ENCODE measurements at places on chromosomes 3 and 15.

DNA sequence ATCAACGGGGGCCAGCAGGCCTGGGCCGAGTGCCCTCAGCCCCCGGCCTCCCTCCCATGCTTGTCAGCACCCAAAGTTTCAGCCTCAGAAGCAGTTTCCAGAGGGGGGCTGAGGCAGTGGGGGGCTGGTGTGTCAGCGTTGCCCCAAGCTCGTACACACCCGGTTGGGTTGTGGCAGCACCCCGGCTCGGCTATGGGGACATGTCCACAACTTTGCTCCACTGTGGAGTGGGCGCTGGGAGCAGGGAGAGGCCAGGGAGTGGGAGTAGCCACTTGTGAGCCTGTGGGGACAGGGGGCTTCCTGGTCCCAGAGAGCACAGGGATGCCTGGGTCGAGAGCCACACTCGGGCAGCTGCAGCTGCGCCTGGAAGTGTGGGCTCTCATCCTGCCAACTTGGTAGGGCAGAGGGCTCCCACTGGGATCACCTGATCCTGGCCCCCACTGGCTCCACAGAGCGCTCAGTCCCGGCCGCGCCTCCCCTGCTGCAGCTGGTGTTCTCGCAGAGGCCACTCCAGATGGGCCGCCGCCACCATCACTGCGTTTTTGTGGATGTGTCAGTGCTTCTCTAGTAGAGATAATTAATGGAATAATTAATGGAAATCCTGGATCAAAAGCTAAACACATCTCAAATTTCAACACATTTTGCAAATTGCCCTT, 75.1 kb downstream of the NR1D2 start:
- DNase-seq = no peak

- no peak for DNase-seq
Measured at GRCh38 chr15:27796405-27797320, 302.5 kb downstream of the OCA2 start.

- no peak for DNase-seq
Measured at GRCh38 chr15:41493902-41494189, 172 bp downstream of the ITPKA start.

GRCh38 chr3:12750658-12751071, 8.4 kb downstream of the TMEM40 start:
- DNase-seq = no peak

- no peak for DNase-seq
Measured at GRCh38 chr3:136075811-136076210, 110.3 kb downstream of the PPP2R3A start.

DNA sequence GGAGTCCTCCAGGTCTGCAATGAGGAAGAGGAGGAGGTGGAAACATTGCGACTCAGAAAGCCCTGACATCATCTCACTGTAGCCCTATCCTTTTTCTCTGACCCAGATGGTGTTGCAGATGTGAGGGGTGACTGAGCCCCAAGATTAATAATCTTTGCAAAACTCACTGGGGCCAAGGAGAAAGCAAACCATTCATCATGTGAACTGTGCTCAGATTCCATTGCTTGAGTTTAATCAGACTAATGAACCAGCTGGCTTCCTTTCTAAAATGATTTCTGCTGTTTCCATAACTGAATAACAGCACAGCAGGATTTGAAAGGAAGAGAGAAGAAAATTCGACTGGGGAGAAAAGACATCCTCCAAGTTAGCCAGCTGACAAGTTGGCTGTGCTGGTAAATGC, 13.4 kb upstream of the DGKG start:
- no peak for DNase-seq

All from neural crest cell (in vitro differentiated cells).